Hippocampal formation (tissue), 2 donors: ENCODE measurements at places on chromosomes 12 and 14.

- DNase-seq = no peak
These were observed 52.0 kb upstream of the CRY1 start for GRCh38 chr12:107145397-107145796.

DNA sequence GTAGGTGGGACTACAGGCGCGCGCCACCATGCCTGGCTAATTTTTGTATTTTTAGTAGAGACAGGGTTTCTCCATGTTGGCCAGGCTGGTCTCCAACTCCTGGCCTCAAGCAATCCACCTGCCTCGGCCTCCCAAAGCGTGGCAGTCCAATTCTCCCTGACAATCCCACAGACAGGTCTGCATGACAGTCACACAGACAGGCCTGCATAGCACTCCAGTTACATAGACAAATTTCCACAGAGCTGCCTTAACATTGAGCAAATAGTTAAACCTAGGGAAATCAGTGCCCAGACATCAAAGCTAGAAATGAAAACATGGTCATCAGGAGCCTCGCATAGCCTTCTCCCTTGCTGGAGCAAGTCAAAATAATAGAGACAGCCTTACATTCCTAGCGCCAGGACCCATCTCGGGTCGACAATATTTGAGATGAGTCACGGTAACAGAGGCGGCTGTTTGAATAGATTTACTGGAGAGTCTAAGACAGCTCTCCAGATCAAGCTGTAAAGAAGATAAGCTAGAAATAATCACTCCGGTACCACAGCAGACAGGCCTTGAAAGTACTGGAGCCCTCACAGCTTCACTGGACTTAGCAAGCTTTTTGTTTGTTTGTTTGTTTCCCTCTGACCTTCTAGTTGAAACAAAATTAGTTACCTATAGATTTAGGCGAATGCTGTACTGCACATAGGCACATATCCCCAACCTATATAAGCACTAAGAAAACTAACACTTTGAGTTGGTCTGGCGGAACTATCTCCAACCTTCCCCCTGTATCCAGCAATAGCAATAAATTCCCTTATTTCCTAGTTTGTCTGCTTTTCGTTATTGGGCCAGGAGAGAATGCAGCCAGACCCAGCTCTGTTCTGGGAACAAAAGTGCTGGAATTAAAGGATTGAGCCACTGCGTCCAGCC is 23.8 kb upstream of the PYROXD1 start:
- DNase-seq = no peak

- DNase-seq = no peak
These were observed 95.1 kb upstream of the NRXN3 start for GRCh38 chr14:78075033-78075432.

GRCh38 chr12:42128327-42128726 is 16.3 kb downstream of the GXYLT1 start:
- DNase-seq = no peak

DNA sequence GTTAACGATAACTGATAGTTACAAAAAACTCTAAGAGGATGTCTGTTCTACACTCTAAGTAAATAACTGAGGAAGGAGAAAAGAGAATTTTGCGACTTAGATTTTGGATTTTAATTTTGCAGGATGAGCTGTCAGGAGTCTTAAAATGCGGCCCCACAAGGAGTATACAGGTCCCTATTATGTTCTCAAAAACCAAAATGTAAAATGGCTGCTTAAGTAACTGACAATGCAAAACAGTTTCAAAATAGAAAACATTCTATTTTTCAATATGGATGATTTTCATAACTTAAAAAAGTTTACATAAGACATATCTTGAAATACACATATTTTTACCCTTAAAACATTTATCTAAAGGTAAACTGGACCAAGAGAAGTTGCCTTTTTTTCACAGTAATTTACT is 2.6 kb downstream of the CD69 start:
- DNase-seq = no peak

DNA sequence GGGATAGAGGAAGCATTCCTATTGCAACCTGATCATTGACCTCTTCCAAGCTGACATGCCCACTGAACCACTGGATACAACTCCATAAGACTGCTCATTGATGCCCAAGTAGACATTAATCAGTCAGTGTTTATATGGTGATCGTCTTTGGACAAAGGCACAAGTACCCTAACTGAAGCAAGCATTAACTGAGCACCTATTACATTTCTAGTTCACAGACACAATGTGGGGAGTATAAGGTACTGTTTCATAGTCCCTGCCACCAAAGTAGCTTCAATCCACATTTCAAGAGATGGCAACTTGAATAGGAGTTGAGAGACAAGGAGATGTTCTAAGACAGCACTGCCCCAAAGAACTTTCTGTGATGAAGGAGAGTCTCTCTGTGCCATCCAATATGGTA is 10.9 kb upstream of the COL2A1 start:
- no peak for DNase-seq

DNA sequence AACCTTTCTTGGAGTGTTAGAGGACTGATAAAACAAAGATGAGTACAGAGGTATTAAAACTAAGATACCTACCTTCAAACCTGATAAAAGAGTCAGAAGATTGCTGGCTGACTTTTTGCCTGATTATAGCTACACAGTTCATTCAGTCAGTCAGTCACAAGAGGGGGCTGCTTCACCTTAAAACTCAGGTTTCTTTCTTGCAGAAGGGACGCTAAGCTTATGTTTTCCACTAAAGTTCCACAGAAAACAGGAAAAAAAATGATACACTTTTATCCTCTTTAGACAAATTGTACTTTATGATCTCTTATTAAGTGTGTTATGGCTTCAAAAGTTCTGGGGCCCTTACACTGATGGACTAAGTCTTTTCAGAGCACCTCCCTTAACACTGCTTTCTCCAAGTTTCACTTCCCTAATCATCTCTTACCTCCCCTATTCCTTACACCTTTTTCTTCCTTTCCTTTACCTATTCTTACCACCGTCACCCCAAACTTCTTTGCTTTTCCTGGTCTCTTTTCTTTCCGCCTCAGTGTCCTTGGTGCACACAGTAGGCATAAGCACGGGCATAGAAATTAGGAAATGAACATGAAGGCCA is 448.7 kb upstream of the OR4E1 start:
- no peak for DNase-seq

DNA sequence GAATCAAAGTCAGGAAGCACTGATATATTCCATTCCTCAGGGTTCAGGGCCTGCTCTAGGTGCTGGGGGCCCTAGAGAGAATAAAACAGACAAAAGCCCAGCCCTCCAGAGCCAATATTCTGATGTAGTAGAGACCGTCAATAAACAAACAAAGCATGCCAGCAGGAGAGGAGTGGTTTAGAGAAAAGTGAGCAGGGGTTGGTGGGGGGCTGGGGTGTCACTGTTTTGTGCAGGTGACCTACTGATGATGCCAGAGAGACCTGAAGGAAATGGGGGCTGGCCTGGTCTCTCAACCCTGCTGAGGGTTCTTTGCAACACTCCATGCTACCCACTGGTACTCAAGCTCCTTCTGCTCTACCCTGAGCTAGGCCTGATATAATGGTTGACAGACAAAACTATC is 26.5 kb downstream of the IL26 start:
- no peak for DNase-seq

DNA sequence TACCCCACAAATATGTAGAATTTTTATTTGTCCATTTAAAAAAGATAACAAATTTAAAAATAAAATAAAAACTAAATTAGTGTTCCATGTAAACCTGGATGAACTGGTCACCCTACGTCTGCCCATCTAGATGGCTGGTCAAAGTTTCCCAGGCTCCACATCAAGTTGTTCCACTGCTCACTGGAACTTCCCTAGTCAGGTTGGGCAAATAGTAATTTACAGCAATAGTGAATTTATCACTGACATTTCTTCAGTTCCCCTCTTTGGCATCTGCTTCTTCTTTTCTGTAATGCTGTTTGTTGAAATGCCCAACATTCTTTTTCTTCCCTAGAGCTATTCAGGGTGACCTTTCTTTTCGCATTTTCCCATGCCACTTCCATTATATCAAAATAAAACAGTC is 272.7 kb upstream of the BTG1 start:
- DNase-seq = no peak

GRCh38 chr14:62662811-62663455 is 382.3 kb downstream of the KCNH5 start:
- DNase-seq = no peak

DNA sequence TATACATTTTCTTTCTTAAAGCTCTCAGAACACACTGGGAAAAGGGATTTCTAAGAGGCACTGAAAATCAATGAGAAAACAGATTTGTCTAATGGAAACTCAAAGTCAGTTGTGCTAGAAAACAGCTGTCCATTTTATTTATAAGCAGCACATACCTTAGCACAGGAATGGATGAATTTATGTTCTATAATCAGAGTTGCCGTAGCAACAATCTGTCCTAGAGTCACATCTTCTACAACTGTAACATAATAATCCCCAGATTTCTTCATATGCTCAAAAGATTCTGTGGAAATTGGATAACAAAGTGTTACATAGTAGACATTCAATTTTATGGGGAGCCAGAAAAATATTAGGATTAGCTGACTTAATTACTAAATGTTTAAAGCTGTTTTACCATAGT is 9.8 kb downstream of the GNPNAT1 start:
- no peak for DNase-seq

GRCh38 chr12:73220951-73221350 is 948.8 kb downstream of the TRHDE start:
- DNase-seq = no peak

GRCh38 chr14:70698288-70698687 is 56.6 kb downstream of the TTC9 start:
- peak; percentile 2 for DNase-seq
